ENCODE measurements at places on chromosomes 4 and X.

- no peak for DNase-seq
Measured at GRCh38 chr4:139558235-139559088, 2.4 kb upstream of the SETD7 start.

DNA sequence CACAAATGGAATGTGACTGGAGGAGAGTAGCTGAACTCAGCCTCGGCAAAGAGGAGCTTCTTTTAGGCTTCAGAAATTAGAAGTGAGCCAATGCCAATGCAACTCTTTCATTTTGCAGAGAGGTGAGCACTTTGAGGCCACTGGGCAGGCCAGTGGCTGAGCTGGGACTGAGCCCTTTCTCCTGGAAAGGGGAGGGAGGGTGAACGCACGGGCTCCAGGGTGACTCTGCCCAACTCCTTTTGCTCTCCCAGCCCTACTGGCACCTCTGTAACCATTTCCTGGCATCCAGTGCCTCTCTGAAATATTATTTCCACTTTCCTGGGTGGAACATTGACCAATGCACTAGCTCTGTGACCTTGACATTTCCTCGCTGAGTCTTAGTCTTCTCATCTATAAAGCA, 88.1 kb downstream of the SLC2A9 start:
- DNase-seq = no peak

DNA sequence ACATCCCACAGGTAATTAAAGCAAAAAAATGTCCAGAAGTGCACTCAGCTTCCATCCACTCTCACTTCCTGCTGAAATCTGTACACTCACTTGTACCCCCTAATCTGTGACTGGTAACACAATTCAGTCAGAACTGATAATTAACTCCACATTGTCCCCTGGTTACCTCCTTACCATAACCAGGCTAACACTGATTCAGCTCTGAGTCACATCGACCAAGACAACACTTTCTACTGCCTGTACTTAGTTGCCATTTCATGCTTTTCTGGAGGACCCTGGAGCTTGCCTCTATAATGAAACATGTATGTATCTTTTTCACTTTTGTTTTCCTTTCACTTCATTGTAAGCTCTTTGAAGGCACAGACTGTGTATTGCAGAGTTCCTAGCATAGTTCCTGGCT, 130.9 kb upstream of the GABRG1 start:
- DNase-seq = no peak

- no peak for DNase-seq
Measured at GRCh38 chr4:81257021-81257420, 42.0 kb upstream of the PRKG2 start.

DNA sequence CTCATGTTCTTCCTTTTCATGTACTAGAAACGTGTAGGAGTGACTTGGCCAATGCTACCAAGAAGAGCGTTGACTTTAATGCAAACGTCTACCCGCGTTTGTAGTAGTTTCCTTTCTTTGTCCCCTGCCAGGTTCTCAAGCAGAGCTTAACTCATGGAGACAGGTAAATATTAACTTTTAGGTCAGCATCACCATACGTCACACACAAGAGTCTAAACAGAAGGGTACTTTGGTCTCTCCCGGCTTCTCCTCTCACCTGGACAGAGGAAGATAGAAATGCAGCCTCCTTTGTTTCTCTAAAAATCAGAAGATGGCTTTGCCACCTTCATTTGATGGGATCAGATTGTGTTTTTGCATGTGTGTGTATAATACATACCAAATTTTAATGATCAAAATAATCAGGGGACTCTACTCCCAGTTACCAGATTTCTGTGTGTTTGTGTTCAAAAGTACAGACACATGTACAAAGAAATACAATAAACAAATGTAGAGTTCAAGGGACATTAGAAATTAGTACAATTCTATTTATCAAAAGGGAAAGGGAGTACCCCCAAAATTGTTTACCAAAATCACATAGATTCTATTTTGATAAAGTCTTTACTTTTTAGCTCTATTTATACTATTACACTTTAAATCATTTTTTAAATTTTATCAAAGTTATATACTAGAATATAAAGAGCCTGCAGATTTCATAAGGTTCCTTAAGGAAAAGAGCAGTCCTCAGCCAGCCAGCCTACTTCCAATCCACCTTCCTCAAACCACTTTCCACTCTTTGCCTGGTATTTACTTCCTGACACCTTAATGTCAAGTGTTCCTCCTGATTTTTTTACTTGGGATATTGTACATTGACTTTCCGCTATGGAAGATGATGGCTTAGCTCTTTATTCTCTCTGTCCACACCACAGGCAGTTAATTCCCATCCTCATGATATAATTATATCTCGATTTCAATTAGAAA, 195.5 kb downstream of the RELL1 start:
- peak; percentile 11 for DNase-seq

DNA sequence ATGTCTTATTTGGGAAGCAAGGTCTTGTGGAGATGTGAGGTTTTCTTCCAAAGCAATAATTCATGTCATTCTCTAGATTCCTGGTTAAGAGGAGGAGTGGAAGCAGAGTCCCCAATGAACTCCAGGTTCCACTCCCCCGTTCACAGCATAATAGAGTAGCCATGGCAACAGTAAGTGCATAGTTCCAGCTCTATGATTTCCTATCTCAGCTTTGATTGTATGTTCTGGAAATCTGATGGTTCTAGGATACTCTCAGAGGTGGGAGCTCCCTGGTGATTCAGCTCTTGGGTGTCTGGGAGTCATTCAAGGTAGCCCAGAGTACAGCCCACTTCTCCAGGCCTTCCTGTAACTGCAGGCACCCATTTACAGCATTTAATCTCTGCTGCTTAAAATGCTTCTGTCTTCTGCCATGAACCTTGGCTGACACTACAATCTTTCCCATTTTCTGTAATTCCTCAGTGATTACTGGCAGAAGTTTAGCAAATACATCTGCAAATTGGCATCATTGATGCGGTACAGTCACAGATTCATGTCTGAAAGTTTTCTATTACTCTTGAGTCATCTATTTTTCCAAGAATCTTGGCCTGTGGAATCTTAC, 242.0 kb downstream of the MAPK10 start:
- no peak for DNase-seq

DNA sequence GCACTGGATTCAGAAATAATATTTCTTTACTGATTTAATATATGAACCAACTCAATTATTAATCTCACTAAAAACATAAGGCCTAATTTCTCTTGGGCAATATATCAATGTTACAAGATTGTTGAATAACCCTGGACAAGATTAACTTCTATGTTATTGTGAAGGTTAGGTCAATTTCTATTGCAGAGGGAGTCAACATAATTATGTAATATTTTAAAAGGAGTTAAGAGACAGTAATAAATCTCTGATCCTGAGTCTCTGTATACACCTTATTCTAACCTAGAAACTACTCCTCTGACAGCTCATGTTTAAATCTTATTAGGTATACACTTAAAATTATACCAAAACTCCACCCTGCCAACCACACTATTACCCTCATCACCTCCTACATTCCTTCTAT, 15.1 kb upstream of the GPRIN3 start:
- no peak for DNase-seq

DNA sequence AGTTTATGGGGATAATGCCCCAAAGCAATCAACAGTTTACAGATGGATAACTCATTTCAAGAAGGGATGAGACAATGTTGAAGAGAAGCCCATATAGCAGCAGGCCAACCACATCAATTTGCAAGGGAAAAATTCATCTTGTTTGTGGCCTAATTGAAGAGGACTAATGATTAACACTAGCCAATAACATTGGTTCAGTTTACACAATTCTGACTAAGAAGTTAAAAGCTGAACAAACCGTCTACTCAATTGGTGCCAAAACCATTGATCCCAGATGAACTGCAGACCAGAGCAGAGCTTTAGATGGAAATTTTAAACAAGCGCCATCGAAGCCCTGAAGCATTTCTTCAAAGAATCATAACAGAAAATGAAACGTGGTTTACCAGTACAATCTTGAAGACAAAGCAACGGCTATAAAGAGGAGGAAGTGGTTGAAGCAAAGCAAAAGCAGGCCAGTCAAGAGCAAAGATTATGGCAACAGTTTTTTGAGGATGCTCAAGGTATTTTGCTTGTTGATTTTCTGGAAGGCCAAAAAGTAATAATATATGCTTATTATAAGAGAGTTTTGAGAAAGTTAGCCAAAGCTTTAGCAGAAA, 20.5 kb upstream of the BLTP1 start:
- DNase-seq = no peak

DNA sequence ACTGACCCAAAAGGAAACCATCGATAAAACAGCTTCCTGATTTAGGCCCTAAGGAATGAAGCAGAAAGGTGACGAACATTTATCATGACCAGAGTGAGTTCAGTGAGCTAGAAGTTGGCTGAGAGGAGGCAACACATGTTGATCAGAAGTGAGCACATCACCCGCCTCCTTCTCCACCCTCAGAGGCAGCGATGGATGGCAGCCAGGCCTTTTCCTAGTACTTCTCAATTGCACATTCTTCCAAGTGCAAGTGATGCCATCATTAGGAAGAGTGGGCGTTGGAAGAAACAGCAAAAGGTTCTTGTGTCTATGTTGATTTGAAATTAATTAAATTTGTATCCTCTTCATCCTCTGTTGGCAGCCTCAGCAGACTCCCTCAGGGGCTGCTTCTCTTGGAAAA, 51.7 kb downstream of the TMEM154 start:
- DNase-seq = no peak

GRCh38 chr4:183492791-183493222, 12.1 kb upstream of the ING2 start:
- DNase-seq = no peak

DNA sequence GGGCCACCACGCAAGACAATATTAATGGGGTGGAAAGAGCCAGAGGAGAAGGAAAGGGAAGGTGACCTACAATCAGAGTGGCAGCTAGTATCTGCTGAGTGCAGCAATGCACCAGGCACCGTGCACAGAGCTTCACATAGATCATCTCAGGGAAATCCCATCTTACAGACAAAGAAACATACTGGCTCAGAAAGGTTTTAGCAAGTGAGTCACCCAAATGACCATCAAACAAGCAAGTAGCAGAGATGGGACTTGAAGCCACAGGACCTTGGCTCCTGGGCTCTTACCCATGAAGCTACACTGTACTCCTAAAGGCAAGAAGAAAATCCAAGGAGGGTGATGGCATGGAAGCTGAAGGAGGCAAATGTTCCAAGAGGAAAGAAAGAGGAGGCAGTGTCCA, 6.8 kb downstream of the ANXA5 start:
- no peak for DNase-seq

DNA sequence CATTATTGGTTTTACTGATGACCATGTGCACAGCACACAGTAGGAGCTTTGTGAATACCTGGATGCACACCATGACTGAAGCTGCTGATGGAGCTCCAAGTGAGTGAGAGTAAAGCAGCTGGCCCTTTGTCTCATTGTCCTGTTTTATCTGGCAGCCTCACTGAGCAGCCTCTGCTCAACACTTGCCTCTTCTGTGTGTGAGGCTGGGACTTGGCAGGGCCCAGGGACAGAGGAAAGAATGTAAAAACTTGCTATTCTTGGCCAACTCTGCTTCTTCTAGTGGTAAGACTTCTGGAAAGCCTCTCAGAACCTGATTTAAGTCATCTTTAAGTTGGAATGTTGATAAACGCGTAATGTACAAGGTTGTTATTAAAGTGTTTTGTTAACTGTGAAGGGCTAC, 61.4 kb downstream of the BEX1 start:
- no peak for DNase-seq

DNA sequence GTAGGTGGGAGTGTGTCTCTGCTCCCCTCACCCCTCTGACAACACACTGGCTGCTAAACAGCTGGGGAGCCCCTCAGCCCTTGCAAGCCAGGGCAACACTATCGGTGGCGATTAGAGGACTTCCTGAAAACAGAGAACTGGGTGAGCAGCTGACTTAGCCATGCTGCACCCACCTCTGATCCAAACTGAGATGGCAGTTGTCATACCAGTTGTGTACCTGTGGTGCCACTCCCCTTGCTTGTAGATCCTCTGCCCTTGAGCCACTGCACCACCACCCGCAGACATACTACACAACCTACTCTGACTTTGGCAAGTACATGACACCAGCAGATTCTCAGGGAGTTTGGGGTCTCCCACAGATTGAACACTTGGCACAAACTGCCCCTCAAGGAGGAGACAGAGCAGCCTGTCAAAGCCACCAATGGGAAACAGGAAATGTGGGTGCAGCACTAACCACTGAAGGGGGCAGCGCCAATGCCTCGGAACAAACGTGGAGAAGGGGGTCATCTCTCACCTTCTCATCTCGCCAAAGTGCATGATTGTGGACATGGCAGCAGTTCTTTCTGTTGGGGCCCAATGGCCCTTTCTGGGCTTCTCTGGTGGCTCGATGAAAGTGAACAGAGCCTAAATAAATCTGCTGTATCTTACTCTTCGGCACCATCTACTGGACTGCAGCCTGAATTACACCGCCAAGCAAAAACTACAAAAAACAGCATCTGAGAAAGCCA, 119.8 kb downstream of the NEK1 start:
- no peak for DNase-seq

Measured in NCI-H774 (cell line).